Nephron progenitor cell (in vitro differentiated cells): ENCODE measurements at places on chromosomes 11 and 22.

DNA sequence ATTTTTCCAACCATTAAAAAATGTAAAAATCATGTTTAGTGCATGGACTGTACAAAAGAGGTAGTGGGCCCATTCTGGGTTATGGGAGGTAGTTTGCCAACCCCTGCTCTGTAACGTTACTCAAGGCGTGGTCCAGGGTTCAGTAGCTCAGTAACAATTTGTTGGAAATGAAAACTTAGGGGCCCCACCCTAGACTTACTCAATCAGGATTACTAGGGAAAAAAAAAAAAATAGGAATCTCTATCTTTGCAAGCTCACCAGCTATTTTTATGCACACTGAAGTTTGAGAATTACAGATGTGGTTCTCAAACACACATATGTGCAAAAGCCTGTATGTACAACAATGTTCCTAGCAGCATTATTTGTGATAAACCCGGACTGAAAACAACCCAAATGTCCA is 17.3 kb upstream of the LMO2 start:
- peaks cover 8% of the 10 kb centered on the region for H3K27me3 ChIP-seq
- DNase-seq: no peak
- H3K27ac ChIP-seq: no peak overlapping the region

- DNase-seq: no peak
- H3K4me1 ChIP-seq: peaks cover 9% of the 10 kb centered on the region
- H3K27ac ChIP-seq: no peak overlapping the region
- H3K4me3 ChIP-seq: no peak overlapping the region
These were observed 35.8 kb downstream of the CSTPP1 start for GRCh38 chr11:46972343-46972742.

GRCh38 chr11:120519474-120519873 is 7.9 kb downstream of the GRIK4 start:
- no peak for DNase-seq
- H3K4me1 ChIP-seq: peaks cover 38% of the 10 kb centered on the region
- H3K27ac ChIP-seq: no peak overlapping the region

- peaks cover 56% of the 10 kb centered on the region for H3K4me1 ChIP-seq
- H3K36me3 ChIP-seq: no peaks in the 10 kb centered on the region
- H3K4me3 ChIP-seq: peak overlapping the region; percentile 95
- peak; percentile 68 for DNase-seq
- peaks cover 27% of the 10 kb centered on the region for H3K27me3 ChIP-seq
These were observed 874 bp downstream of the ZFTA start for GRCh38 chr11:63767565-63768236.

DNA sequence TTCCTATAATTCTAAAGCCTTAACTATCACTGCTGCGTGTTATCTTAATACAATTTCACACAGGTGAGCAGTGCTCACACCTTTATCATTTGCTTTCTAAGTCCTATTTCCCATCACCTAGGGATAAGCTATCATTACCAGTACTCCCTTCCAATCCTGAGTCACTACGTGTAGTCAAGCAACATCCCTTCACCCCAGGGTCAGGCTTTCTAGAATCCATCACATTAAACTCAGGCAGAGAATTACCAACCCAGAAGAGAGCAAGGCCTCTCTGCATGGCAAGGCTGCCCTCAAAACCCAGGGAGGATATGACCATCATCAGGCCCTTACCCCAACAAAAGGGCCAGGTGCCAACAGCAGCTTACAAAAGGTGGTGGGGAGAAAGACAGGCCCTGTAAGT is 9.8 kb downstream of the PACSIN2 start:
- H3K27ac ChIP-seq: no peak overlapping the region
- DNase-seq: no peak
- H3K4me1 ChIP-seq: peaks cover 77% of the 10 kb centered on the region
- peaks cover 6% of the 10 kb centered on the region for H3K36me3 ChIP-seq
- H3K27me3 ChIP-seq: no peaks in the 10 kb centered on the region

GRCh38 chr11:13145461-13145860 is 132.1 kb upstream of the BMAL1 start:
- H3K4me3 ChIP-seq: no peak overlapping the region
- no peaks in the 10 kb centered on the region for H3K36me3 ChIP-seq
- peak overlapping the region; percentile 17 for H3K27ac ChIP-seq

DNA sequence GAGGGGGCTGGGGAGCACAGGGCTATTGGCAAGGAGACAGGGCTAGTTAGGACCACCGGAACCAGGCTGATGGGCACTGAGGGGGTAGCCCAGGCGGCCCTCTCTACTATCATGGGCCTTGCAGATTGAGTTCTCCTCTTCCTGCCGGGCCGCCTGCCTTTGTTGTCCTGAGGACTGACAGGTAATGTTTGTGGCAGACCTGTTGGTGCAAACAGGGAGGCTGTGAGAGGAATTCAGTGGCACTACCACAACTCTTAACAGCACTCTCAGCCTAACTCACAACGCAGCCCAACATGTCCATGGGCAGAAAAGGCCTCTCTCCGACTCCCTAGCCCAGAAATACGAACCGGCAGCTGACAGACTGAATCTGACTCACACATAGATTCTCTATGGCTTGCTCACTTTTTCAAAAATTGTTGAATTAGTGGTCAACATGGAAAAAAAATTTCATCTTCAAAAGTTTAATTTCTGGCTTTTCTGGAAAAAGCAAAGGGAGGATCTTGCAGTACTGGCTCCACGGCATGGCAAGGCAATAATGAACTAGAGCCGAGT is 11.4 kb downstream of the KCNJ5 start:
- peaks cover 95% of the 10 kb centered on the region for H3K27me3 ChIP-seq
- peak overlapping the region; percentile 67 for H3K4me3 ChIP-seq
- peaks cover 44% of the 10 kb centered on the region for H3K4me1 ChIP-seq
- DNase-seq: no peak
- H3K36me3 ChIP-seq: no peaks in the 10 kb centered on the region

DNA sequence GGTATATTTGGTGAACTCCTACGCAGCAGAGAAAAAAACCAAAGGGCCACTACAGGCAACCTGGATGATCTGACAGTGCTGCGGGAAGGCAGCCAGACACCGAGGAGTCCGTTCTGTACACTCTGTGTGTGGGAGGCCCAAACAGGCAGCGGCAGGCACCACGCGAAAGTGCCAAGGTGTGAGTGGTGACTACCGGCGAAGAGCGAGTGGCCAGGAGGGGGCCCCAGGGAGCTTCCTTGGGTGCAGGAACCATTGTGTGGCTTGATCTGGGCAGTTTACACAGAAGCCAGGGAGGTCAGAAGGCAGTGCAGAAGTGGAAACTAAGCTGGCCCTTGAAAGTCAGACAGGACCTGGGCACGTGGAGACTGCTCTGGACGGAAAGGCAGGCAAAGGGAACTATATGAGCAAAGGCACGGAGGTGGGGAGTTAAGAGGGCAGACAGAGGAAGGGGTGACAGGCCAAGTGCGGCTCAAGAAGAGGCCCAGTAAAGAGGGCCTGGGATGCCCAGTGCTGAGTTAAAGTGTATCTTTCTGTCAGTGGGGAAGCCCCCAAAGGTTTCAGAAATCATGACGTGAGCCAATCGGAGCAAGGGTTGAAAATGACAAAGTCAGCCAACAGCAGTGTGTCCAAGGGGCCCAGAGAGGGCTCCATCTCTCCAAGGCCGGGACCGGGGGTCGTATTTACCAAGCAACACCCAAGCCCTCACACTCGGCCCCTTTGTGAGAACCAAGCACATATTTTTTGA is 10.6 kb downstream of the TMEM184B start:
- peaks cover 39% of the 10 kb centered on the region for H3K36me3 ChIP-seq
- H3K4me3 ChIP-seq: no peak overlapping the region
- peaks cover 9% of the 10 kb centered on the region for H3K27me3 ChIP-seq
- peaks cover 58% of the 10 kb centered on the region for H3K4me1 ChIP-seq
- DNase-seq: no peak

- peaks cover 52% of the 10 kb centered on the region for H3K4me1 ChIP-seq
- no peaks in the 10 kb centered on the region for H3K36me3 ChIP-seq
- no peak for DNase-seq
- H3K4me3 ChIP-seq: no peak overlapping the region
- peaks cover 8% of the 10 kb centered on the region for H3K27me3 ChIP-seq
These were observed 10.5 kb upstream of the MGAT3 start for GRCh38 chr22:39446239-39446721.

DNA sequence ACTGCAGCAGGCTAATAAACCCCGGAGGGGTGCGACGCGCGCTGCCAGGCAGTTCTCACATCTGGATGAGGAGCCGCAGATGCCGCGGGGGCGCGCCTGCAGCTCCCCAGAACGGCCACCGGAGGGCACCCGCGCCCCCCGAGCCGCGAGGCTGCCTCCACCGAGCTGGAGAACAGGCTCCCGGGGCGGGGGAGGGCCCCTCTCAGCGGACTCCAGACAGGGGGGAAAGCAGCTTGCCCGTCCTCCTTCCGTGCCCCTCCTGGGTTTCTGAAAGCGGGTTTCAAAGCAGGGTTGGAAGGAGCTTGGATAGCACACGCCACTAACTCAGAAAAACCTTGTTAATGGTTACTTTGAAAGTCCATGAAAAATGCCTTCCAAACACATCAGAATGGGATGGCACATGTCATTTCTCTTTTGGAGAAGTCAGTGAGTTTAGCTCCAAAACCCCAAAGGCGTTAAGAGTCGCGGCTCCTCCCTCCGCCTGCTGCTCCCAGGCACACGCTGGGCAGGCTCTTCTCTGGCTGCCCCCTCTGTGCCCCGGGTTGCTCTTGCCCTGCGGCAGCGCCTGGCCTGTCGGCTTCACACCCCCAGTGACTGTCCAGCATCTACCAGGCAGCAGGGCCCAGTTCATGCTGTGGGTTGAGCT is 317.8 kb downstream of the NTM start:
- H3K4me3 ChIP-seq: no peak overlapping the region
- H3K36me3 ChIP-seq: no peaks in the 10 kb centered on the region
- peak; percentile 84 for DNase-seq
- H3K27ac ChIP-seq: no peak overlapping the region

DNA sequence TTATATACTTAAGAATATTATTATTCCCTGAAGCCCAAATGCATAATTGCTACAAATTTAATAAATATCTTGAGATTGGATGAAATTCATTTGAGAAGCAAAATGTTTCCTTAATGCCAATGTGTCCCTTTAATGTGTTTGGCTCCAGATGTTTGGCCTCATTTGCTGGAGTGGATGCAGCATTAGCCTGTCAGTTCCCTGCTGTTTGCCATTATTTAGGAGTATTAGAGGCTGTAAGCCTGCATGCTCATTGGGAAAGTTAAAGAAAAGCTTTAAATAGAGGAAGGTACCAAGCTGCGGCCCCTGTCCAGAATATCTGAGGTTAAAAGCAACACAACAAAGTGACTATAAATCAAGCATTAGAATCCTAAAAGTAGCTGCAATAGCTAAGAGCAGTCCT is 54.8 kb upstream of the PITPNB start:
- H3K4me3 ChIP-seq: no peak overlapping the region
- DNase-seq: no peak
- no peak overlapping the region for H3K27ac ChIP-seq
- H3K36me3 ChIP-seq: peaks cover 33% of the 10 kb centered on the region
- H3K4me1 ChIP-seq: peaks cover 17% of the 10 kb centered on the region
- H3K27me3 ChIP-seq: no peaks in the 10 kb centered on the region

GRCh38 chr11:93444617-93445073 is 98.5 kb downstream of the SMCO4 start:
- peaks cover 24% of the 10 kb centered on the region for H3K36me3 ChIP-seq
- no peak overlapping the region for H3K27ac ChIP-seq
- DNase-seq: peak; percentile 67
- peak overlapping the region; percentile 18 for H3K4me3 ChIP-seq

DNA sequence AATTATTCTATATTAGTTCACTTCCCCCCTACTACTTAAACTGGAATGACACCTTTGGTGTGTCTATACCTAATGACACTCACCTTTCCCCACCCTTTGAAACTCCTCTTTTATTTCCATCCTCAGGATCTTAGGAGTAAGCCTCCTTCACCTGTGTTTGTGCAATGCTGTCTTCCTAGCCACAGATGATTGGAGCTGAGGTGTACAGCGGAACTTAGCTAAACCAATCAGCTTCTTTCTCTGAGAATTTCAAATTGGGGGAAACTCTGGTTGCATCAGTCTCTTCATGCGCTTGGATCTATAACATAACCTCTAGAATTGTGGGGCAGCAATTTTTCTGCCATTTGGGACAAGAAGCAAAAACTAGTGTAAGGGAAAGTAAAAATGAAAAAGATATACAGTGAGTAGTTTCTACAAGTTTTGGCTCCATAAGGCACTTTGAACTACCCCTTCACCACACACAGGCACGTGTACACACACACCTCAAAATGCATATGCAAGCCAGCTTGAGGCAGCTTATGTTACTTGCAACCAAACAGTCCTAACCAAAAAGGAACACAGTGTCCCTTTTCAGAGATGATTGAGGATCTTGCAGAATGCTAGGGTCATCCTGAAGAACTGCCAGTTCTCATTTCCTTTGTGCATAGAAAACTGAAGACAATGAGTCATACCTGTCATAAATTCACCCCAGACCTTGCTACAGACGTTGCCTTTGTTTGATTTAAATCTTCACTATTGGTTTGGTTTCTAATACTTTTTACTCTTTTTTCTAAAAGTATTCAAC is 36.0 kb upstream of the LDLRAD3 start:
- DNase-seq: no peak
- H3K27me3 ChIP-seq: no peaks in the 10 kb centered on the region
- no peak overlapping the region for H3K27ac ChIP-seq
- H3K36me3 ChIP-seq: peaks cover 6% of the 10 kb centered on the region
- no peak overlapping the region for H3K4me3 ChIP-seq

- DNase-seq: no peak
- peaks cover 25% of the 10 kb centered on the region for H3K36me3 ChIP-seq
- H3K4me1 ChIP-seq: peaks cover 73% of the 10 kb centered on the region
- H3K4me3 ChIP-seq: peak overlapping the region; percentile 44
- peak overlapping the region; percentile 23 for H3K27ac ChIP-seq
These were observed 34.8 kb downstream of the MYH9 start for GRCh38 chr22:36352803-36353507.

- H3K4me1 ChIP-seq: peaks cover 39% of the 10 kb centered on the region
- no peak overlapping the region for H3K4me3 ChIP-seq
- H3K36me3 ChIP-seq: no peaks in the 10 kb centered on the region
- H3K27ac ChIP-seq: no peak overlapping the region
- H3K27me3 ChIP-seq: peaks cover 16% of the 10 kb centered on the region
These were observed 18.7 kb upstream of the PPFIA1 start for GRCh38 chr11:70251659-70252321.

DNA sequence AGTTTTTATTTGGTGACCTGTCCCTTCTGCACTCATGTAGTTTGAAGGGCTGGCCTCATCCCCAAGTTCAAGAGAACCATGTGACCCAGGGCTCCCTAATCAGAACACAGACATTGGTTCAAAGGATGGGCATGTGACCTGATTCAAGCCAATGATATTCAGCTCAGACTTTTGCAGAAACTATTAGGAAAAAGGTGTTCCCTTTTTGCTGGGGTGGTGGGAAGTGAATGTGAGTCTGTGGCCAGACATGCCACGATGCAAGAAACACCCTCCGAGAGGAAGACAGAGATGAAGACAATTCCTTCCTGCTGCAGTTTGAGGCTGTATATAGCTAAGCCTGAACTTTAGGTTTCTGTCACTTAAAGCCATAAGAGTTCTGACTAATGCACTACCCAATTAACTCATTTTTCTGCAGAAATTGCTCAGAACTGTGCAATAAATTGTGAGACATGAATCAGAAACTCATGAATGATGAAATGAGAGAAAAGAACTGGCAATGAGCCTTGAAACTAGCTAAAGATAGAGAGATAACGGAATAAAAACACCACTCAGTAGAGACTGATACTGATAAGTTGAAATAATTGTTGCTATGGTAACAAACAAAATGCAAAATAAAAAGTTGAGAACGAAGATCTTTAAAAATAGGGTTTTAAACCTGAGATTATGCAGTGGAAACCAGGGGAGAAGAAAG is 9.2 kb upstream of the MAPK1 start:
- H3K36me3 ChIP-seq: no peaks in the 10 kb centered on the region
- no peaks in the 10 kb centered on the region for H3K4me1 ChIP-seq
- DNase-seq: no peak
- peaks cover 5% of the 10 kb centered on the region for H3K27me3 ChIP-seq
- no peak overlapping the region for H3K27ac ChIP-seq
